Fibroblast of villous mesenchyme (primary cell): ENCODE measurements at places on chromosomes 13 and 19. TPM values are rescaled to one million over a fixed set of nuclear protein-coding genes. Genes with fewer than 3 reads are reported as not detected.
A peak's percentile ranks its signal among the peaks of the same experiment; 100 is the strongest.

The OR10H1 gene
- not detected in 2 replicates for total RNA-seq

The ACP5 gene
- 0.43 and 2.3 TPM in 2 replicates for total RNA-seq

GRCh38 chr19:1249298-1249989 is 1.1 kb downstream of the MIDN start:
- DNase-seq: peak; percentile 96

- DNase-seq: no peak
These were observed 14.8 kb upstream of the CALM3 start for GRCh38 chr19:46586294-46586693.

DNA sequence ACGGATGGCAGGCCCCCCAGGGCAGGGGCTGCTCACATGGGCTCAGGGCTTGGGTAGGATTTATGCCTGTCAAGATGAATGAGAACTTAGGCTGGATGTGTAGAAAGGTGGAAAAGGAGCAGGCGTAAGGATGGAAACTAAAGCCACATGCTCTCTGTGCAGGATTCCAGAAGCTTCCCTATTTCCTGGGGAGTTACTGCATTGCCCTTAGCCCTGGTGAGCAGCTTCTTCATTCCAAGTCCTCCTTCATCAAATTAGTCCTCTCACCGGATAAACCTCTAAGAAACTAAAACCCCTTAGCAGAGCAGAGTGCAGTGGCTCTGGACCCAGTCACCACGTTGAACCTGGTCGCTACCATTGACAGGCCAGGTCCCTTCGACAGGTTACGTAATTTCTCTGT is 7.4 kb downstream of the ATP12A start:
- no peak for DNase-seq

GRCh38 chr13:97344265-97345175 is 89.4 kb upstream of the RAP2A start:
- DNase-seq: peak; percentile 62

DNA sequence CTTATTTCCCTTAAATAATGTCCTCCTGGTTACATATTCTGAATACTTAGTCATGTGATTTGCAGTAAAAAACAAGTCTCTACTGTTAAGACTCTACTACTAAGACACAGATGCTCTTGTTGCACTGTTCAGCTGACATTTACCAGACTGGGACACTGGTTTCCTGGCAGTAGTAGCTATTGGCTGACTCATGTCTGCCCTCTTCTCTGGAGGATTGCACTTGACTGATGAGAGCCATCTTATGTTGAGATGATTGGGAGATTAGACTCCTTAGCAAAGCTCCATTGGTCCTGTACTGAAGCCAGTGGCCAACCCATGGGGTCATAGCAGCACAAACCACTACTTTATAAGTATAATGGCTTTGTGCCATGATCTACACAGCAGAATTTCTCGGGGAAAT is 1672.6 kb upstream of the PCDH20 start:
- no peak for DNase-seq
